ENCODE measurements at places on chromosomes 7 and 10.

DNA sequence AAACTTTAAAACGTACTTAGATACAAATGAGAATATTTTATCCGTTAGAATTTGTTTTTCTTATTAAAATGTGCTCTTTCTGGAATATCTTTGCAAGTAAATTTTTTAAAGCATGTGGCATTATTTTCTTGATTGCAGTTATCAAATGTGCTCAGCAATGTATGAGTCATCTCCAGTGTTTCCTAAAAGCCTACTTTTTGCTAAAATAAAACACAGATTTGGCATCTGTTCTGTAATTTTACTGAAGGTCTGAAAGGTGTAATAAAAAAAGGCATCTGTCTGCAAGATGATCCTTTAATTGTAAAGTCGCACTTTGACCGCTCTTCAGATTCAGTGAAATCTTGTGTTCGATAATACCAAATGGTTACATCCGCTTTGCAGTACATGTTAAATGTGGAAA, 3.4 kb downstream of the GNAT3 start:
- DNase-seq, result no peak

- DNase-seq, result no peak
Measured at GRCh38 chr7:132940084-132940483, 141.8 kb downstream of the CHCHD3 start.

GRCh38 chr10:124992462-124993344, 50.8 kb downstream of the ZRANB1 start:
- peak; percentile 12 for DNase-seq

DNA sequence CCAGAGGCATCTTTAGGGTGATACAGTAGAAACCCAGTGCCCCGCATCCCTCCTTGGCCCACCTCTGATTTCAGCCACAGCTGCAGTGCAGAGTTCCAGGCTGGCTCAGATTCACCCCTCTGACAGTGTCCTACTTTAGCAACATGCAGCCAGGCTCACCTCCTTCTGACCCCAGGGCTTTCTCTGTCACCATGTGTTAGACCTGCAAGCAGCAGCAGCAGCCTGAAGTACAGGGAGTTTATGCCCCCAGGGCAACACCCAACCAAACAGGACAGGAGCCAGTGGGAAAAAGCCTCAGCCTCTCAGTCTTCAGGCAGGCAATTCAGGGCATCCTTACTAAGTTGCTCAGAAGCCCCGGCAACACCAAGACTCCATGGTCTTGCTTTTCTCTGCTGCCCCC, 109.0 kb upstream of the PLXNA4 start:
- no peak for DNase-seq

GRCh38 chr10:21281765-21282484, 243.6 kb downstream of the SKIDA1 start:
- no peak for DNase-seq

DNA sequence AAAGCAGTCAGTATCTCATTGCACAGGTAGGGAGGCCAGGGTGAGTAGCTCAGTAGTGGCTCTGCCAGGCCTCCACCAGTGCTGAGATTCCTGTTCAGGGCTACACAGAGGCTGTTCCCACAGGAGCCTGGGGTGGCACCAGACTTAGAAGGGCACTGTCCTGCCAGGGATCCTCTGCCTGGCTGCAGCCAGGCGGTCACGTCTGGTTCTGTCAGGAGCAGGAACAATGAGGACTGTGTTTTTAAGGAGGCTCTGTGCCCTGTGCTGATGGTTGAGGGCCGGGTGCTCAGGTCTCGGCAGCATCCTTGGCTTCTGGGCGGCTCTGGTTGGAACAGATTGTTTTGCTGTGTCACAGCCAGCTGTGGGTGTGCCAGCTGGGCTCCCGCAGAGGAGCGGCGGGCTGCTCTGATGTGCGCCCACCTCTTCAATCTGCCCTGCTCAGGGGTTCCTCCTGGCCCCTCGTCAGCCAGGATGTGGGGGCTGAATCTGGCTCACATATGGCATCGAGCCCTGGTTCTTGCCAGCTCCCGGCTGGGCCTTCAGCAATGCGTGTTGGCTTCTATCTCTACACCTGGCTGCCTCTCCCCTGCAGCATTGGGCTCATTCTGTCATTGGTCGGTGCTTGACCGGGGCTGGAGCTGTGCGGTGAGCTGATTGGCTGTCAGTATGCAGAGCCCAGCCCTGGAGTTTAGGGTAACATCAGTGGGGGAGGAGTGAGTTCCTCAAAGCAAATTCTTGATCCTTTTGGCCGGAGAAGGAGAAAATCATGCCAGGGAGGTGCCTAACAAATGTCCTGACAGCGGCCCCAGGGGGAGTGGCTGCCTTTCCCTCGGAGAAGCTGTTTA, 41.2 kb downstream of the TACR2 start:
- no peak for DNase-seq

DNA sequence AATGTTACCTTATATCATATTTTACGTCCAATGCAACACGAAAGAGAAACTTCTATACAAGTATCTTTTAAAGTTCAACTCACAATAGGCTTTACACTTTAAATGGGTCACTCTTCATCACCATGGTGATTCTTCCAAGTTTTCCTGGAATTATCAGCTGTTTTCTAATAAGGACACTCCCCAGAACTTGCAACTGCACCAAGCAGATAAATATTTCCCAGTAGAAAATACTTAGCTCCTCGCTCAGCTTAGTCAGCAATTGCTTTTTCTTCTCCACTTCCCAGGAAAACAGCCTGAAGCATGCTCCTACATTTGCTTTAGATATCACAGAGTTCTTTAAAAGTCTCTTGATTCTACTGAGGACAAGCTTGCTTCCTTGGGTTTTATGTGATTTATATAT, 25.7 kb upstream of the ADD3 start:
- no peak for DNase-seq

DNA sequence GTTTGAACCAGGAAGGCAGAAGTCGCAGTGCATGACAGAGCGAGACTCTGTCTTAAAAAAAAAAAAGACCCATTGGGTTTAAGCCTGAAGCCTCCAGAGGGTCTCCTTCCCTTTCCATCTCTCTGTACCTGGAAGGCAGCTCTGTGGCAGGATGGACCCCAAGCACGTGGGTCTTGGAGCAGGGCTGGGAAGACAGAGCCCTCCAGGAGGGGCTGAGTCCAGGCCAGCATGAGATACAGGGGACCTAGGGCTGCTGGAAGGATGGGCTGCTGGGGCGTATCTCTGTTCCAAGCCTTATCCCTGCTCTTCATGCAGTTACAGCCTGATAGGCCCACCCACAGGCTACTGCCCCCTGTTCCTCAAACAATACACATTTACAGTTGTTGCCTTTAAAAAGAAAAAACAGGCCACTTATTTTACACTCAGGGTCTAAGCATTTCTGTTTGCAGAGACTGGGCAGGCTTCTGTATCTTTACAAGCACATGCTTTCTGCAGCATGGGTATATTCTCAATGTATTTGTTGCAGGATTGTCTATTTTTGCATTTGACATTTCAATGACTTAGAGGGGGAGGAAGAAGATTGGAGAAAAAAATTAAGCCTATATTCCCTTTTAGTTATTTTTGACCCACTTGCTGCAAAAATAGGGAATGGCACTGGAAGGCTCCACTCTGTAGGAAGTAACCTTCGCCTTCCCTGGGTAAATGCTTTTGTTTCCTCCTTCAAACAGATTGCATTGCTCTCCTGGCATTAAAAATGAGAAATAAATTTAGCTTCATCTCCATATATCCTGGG, 60.1 kb downstream of the FAM171A1 start:
- no peak for DNase-seq

Data from dermis microvascular lymphatic vessel endothelial cell (primary cell).